Astrocyte of the spinal cord (primary cell): ENCODE measurements at places on chromosomes 11 and 22.

GRCh38 chr11:46705070-46705688 lies 4.3 kb downstream of the ZNF408 start:
- DNase-seq, result no peak

DNA sequence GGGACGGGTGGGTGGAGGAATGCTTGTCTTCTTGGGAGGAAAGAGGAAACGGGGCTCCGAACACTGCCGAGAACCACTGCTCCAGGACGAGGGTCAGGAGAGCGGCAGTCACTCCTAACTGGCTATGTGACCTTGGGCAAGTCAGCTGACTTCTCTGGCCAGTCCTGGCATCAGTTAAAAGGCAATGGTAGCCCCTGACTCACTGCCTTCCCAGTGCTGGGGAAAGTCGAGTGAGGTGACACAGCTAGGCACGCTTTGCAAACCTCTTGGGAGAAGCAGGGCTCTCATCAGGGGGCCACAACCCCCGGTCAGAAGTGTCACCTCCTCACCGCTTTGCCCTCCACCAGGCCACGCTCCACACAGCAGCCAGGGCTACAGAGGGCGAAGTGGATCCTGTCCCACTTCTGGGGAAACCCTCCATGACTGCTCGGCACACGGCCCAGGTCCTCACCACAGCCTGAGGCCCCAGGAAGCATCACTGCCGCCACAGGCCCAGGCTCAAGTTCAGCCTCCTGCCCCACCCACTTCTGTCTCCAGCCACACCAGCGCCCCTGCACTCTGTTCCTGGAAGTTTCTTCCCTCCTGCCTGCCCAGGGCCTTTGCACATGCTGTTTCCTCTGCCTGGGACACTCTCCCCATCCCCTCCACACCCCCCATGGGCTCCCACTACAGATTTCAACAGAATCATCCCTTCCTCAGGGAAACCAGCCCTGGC lies 16.3 kb downstream of the IL2RB start:
- no peak for DNase-seq

DNA sequence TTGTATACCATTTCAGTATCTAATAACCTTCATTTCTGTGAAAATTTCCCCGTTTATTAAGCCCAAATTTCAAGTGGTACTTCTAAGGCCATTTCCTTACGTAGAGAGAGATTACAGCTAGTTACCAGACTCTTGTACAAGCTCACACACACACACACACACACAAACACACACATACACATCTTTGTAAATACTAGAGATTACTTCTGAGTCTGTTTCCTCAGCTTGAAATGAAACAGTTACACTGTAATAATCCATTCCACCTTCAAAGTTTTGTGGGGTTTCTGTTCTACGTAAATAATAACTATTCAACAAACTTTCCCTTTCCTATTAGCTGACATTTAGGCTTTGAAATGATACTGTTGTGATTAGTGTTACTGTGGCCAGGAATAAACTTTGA lies 6.2 kb downstream of the POGLUT3 start:
- DNase-seq, result no peak

GRCh38 chr11:67357831-67358670 lies 4.7 kb upstream of the POLD4 start:
- DNase-seq, result peak; percentile 45

- DNase-seq, result no peak
Measured at GRCh38 chr22:19628038-19628776, 86.1 kb upstream of the SEPTIN5 start.

DNA sequence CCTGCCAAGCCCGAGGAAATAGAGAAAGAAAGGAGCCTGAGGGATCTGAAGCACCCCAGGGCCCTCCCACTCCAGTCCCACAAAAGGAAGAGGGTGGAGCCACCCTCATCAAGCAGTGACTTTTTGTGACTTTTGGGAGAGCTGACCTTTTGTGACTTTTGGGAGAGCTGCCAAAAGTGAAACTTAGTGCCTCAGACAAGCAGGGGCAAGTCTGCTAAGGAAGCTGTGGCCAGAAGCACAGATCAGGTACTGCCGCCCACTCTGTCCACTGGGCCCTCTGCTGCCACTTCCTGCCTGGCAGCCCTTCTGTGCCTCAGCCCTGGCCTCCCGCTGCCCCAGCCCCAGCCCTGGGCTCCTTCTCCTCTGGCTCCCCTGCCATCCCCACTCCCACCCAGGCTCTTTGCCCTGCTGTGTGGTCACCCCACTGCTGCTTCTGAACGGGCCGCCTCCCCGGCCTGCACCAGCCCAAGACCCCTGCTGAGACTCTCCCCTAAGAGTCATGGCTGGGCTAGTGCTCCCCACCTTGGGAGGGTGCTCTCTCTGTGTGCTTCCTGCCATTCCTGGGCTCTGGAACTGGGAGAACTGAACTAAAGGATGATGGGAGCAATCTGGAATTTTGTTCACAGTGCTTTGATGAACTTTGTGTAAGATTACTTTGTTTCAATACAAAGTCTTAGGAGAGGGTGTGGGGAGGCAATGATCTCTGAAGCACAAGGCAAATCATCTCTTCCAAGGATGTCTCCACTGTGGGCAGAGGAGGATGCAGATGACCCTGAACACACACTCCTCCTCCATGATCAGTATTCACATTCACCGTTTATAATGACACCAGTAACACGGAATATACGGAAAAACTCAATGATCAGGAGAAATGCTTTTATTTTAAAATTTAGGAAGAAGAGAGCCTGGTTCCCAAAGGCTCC lies at the start of gene APOBEC3H:
APOBEC3H (plus strand) TSS at position 147 of the 923 bp plus-strand sequence. CDS start 3,035 bp downstream, outside the sequence.
- DNase-seq, result no peak

- no peak for DNase-seq
Measured at GRCh38 chr11:13278609-13279486, 1.3 kb downstream of the BMAL1 start.

DNA sequence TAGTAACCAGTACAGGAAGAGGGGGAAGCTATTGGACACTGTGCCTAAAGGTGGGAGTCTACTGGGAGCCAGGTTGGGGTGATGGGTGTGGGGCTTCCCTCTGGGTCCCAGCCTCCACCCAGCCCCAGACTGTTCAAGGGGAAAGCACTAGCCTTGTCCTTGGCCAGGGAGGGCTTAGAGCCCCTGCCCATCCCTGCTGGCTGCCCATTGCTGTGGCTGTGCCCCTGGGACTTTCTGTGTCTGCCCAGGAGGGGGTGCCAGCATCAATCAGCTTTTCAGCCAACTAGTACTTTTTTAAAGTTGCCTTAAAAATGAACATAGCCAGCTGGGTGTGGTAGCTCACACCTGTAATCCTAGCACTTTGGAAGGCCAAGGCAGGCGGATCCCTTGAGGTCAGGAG lies 19.9 kb downstream of the INCENP start:
- DNase-seq, result no peak

DNA sequence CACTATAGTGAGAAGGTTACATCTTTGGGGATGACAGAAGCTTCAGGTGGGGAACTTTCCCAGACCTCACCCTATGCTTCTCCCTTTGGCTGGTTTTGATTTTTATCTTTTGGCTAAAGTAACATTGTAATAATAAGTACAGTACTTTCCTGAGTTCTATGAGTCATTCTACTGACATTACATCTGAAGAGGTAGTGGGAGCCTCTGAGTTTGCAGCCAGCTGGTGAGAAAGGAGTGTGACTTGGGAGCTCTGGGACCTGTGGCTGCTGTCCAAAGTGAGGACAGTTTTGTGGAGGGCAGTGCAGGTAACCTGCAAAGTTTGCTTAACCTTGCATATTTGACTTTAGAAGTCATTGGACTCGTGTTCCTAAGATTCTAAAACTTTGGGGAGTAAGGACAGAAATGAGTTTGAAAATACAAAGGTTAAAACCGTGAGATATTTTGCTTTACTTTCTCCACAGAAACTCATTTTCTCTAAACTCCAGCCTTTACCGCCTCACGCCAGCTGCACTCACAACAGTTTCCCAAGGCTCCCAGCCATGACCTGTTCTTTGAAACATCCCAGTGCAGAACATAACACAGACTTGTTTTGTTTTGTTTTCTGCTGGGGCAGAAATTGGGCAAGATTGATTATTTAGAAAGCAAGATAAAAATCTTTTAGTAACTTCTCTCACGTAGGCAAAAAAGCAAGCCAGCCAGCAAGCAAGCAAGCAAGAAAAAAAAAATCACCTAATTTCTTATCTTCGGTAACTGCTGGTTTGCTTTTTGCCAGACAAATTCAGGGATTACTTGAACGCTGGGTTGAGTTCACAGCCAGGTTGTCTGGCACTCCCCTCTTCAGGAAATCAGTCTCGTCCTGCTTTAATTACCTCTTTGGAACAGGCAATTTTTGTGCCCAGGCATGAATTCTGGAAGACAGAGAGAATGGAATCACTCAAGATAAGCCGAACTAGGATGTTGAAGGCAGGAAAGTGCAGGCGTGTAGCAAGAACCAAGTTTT lies 478.3 kb upstream of the ISX start:
- DNase-seq, result no peak

- DNase-seq, result no peak
Measured at GRCh38 chr22:44723801-44724200, 21.8 kb downstream of the PRR5 start.

DNA sequence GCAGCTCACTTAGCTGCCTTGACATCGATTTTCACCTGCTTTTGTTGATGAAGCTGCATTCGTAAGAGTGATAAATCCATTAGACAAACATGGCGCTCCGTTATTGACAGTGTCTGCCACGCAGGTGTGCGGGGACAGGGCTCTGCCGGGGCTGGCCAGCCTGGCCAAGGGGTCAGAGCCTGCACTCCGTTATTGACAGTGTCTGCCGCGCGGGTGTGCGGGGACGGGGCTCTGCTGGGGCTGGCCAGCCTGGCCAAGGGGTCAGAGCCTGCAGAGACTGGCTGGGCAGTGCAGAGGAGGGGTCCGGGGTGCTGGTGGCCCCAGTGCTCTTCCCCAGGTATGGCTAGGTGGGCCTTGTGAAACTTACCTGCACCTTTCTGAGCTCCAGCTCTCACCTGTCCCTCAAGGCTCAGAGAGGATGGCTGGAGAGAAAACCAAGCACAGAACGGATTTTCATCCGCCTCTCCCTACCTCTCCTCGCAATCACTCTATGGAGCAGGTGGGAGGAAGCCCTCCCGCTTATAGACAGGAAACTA lies 101.6 kb upstream of the B3GAT1 start:
- no peak for DNase-seq

- no peak for DNase-seq
Measured at GRCh38 chr22:38944653-38945052, 12.8 kb upstream of the APOBEC3A start.

GRCh38 chr11:69386594-69387408 lies 92.8 kb downstream of the MYEOV start:
- DNase-seq, result no peak

- no peak for DNase-seq
Measured at GRCh38 chr11:17719938-17720795, 796 bp downstream of the MYOD1 start.

DNA sequence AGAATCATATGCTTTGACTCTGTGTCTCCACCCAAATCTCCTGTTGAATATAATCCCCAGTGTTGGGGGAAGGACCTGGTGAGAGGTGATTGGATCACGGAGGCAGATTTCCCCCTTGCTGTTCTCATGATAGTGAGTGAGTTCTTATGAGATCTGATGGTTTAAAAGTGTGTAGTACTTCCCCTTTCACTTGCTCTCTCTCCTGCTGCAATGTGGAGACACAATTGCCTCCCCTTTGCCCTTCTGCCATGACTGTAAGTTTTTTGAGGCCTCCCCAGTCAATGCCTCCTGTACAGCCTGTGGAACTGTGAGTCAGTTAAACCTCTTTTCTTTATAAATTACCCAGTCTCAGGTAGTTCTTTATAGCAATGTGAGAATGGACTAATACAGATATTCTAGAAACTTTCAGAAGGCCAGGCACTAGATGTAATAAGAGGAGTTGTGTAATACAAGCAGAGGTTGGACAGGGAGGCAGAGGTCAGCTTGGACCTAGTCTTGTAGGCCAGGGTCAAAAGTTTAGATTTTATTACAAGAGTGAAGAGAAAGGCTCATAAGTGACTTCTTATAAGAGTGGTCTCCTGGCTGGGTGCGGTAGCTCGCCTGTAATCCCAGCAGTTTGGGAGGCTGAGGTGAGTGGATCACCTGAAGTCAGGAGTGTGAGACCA lies 9.3 kb upstream of the SERPING1 start:
- no peak for DNase-seq

GRCh38 chr22:32354360-32355351 lies 3.0 kb upstream of the RFPL3 start:
- peak; percentile 43 for DNase-seq

- DNase-seq, result peak; percentile 23
Measured at GRCh38 chr11:127925475-127925874, 661.9 kb downstream of the ETS1 start.

DNA sequence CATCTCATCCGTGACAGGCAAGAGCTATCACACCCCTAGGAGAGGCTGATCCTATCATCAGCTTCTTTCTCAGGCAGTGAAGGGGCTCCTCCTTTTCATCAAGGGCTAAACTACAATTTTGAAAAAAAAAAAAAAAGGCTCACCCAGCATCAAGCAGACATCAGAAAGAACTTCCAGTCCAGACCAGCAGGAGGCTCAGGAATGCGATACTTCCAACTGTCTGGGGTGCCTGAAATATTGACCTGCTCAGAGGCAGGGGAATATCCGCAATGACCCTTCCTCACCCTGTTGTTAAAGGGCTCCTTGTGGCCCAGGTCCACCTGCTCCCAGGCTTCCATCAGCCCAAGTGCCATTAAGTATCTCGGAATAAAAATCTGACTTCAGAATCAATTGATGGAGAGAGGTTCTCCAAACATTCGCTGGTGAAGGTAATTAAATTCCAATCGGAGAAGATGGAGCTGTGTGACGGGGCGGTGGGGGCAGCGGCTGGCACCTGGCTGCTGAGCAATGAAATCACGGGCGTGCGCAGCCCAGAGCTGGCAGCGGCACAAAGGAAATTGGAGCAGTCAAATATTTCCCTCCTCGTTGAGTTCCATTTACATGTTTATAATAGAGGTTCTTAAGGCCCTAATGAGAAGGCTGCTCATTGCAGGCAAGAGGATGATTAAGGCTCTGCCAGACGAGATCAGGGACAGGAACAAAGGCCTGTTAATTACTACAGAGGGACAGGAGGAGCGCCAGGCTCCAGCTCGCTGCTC lies 69.0 kb upstream of the THY1 start:
- no peak for DNase-seq

DNA sequence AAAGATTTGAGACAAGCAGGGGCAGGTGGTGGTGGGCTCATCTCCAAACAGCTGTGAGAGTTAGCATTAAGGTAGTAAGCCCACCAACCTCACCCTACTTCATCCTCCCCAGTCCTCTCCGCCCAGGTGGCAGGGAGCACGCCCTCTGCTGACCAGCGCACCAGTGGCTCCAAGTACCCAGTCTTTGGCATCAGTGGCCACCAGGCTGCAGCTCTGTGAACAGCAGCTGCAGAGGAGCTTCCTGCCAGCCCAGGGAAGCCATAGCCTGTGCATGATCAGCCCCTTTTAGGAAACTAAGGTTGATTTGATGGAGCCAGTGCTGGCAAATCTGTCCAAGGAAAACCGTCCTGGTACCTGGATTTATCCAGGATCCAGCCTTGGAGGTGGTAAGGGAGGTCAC lies 21.7 kb downstream of the CAVIN3 start:
- DNase-seq, result no peak

DNA sequence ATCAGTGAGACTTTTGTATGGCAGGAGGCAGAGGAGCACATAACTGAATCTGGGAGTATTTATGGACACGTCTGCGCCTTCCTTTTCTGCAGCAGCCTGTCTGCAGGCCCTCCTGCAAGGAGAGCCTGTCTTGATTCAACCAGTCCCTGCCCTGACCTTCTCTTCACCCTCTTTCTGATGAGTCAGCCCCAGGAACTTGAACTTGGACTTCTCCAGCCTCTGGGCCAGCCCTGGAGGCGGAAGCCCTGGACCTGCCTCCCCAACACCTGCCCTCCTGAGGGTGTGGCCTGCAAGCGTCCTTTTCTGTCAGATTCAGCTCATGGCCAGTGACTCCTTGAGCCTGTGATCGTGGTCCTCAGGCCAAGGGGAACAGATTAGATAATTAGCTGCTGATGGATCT lies 20.0 kb downstream of the DAGLA start:
- DNase-seq, result peak; percentile 36
